Esophagus muscularis mucosa (tissue), 4 donors: ENCODE measurements at places on chromosomes 7 and 10. TPM values are rescaled to one million over a fixed set of nuclear protein-coding genes. Genes with fewer than 3 reads are reported as not detected.

- H3K4me3 ChIP-seq = peak overlapping the region; percentile 88
- H3K36me3 ChIP-seq = no peaks in the 10 kb centered on the region
- peak overlapping the region; percentile 93 for H3K27ac ChIP-seq
- peaks cover 40% of the 10 kb centered on the region for H3K4me1 ChIP-seq
- H3K27me3 ChIP-seq = no peaks in the 10 kb centered on the region
These were observed 798 bp upstream of the AUTS2 start for GRCh38 chr7:69597278-69598076.

DNA sequence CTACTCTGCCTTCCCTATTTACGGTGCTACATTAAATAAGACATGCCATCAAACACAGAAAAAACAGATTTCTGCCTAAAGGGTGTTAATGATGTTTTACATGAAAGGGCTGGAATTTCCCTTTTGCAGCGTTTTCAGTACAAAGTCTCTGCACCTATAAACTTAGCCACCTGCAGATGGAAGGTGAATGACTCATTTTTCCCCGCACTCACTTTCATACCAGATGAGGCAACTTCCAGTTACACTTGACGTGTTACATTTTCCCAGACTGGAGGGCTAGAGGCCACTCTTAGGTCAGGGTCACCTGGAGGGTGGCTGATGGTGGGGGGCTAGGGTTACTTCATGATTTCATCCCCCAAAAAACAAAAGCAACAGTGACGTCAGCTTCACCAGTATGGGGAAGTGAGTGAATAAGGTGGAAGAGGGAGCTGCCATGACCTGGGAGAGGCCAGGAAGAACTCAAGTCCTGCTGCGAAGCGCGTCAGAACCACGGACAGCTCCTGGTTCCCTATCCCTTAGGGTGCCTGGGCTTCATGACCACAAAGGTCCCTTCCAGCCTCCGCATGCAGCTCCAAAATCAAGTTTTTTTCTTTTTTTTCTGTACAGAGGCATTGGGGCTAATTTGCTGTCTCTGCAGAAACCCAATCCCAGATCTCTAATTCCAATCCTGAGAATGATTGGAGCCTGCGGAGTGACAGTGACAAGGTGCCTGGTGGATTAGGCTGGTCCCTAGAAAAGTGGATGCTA is 94.0 kb downstream of the ADARB2 start:
- H3K36me3 ChIP-seq = no peaks in the 10 kb centered on the region
- H3K4me3 ChIP-seq = no peak overlapping the region
- no peak for DNase-seq

- H3K27me3 ChIP-seq = no peaks in the 10 kb centered on the region
- peak overlapping the region; percentile 2 for H3K4me3 ChIP-seq
- H3K27ac ChIP-seq = peak overlapping the region; percentile 67
- H3K36me3 ChIP-seq = peaks cover 23% of the 10 kb centered on the region
- peaks cover 29% of the 10 kb centered on the region for H3K4me1 ChIP-seq
These were observed 35.9 kb downstream of the SVIL start for GRCh38 chr10:29598851-29599311.

GRCh38 chr10:4270116-4270515 is 485.1 kb upstream of the KLF6 start:
- H3K36me3 ChIP-seq = no peaks in the 10 kb centered on the region
- DNase-seq = peak; percentile 66
- peak overlapping the region; percentile 22 for H3K27ac ChIP-seq

GRCh38 chr7:150421831-150422230 is 28.6 kb upstream of the GIMAP8 start:
- H3K27me3 ChIP-seq = no peaks in the 10 kb centered on the region
- DNase-seq = no peak
- H3K36me3 ChIP-seq = no peaks in the 10 kb centered on the region
- H3K4me1 ChIP-seq = peaks cover 6% of the 10 kb centered on the region
- H3K27ac ChIP-seq = no peak overlapping the region
- H3K4me3 ChIP-seq = no peak overlapping the region

DNA sequence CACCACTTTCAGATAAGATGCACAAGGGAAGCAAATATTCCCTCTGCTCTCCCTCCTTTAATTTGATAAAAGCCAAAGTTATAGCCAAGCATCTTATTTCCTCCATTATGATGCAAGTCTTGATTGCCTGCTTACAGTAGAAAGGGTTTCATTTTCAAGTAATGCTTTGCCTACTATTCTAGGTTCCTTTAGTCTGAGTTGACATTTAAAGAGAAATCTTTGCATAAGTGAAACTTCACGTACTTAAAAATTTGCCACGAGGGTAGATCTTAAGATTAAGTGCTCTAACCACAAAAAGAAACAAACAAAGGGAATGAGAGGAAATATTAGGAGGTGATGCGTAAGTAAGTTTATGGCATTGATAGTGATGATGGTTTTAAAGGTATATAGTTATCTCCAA is 78.1 kb upstream of the VWDE start:
- H3K4me1 ChIP-seq = no peaks in the 10 kb centered on the region
- no peak for DNase-seq

DNA sequence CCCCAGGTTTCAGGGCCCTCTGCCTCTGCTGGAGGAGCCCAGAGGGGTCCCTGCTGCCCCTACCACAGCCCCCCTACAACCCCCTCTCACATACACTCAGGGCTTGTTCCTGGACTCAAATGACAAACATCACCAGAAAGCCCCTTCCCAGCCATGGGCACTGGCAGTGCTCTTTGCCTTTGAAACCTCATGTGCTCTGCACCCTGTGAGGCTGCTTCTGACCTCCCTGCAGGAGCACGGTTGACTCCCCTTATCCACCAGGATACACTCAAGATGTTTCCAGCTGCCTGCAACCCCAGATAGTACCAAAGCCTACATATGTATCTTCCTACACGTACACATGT is 3.5 kb upstream of the ADIRF start:
- no peak overlapping the region for H3K27ac ChIP-seq
- H3K4me1 ChIP-seq = peaks cover 70% of the 10 kb centered on the region
- no peak overlapping the region for H3K4me3 ChIP-seq
- no peaks in the 10 kb centered on the region for H3K36me3 ChIP-seq
- no peaks in the 10 kb centered on the region for H3K27me3 ChIP-seq

DNA sequence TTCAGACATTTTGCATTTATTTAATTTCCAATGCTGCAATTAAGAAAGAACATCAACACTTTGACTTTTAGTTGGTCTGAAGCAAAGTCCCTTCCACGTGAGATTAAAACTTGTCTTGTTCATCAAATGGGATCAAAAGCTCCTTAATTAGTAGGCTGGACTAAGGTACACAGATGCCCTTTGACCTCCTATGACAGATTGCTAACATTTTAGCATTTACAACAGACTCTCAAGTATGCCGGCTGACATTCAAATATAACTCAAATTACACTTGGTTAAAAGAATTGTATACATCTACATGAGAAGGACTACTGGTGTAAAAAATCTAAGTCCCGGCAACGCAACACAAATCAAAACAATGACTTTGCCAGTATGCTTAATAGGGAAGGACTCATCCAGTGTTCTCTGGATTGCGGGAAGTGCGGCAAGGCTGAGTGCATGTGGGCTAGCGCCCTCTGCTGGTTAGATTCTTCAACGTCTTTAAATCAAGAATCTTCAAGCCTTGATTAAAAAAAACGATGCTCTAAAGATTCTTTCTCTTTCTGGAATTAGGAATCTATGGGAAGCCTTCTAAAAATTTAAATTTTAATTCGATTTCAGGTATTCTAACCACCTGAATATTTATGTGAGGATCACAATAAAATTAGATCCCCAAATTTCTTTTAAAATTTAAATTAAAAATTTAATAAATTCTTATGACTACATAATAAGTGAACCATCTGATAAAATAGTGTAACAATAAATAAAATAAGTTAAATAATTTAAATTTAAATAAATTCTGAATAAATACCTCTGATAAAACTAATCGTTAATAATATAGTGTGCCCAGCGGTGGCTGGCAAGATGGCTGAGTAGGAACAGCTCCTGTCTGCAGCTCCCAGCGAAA is 444.7 kb downstream of the DGKB start:
- H3K4me1 ChIP-seq = no peaks in the 10 kb centered on the region
- H3K27me3 ChIP-seq = no peaks in the 10 kb centered on the region
- no peak for DNase-seq
- H3K36me3 ChIP-seq = no peaks in the 10 kb centered on the region
- no peak overlapping the region for H3K27ac ChIP-seq

- DNase-seq = no peak
- no peak overlapping the region for H3K4me3 ChIP-seq
- no peak overlapping the region for H3K27ac ChIP-seq
- H3K4me1 ChIP-seq = no peaks in the 10 kb centered on the region
- peaks cover 4% of the 10 kb centered on the region for H3K27me3 ChIP-seq
These were observed 60.0 kb upstream of the ORC5 start for GRCh38 chr7:104267701-104268368.

The OR2A1 gene
- total RNA-seq = 0.17 TPM

The TMEM196 gene
- not detected for total RNA-seq

The UCMA gene
- total RNA-seq = not detected
